ENCODE measurements at places on chromosomes 5 and 9.

DNA sequence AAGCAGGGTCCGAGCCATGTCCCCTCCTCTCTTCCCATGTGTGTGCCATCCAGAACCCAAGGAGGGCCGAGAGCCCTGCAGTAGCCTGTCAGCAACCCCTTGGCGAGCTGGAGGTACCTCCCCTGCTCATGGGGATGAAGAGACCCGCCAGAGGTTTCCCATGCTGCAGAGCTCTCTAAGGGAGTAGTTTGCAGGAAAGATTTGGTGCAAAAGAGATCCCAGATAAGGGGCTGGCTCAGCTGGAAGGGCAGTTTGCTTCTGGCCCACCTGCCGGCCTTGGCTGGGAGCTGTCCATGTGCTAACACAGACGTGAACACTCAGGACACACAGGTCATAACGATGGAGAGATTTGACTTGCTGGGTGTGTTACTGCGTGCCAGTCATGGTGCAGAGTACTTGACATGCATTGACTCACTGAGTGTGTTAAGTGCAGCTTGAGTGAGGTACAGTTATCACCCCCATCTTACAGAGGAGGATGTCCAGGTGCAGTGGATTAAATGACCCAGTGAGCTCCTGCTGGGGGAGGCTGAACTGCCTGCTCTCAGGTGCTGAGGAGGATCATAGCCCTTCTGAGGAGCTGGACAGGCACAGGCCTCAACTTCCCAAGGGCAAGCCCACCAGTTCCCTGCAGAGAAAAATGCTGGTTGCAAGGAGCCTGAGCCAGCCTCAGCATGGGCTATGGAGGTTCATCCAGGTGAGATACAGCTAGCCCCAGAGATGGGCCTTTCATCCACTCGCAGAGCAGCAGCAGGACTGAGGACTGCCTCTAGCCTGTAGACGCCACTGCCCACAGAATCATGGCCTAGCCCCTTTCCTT lies 6.3 kb upstream of the SLC25A48 start:
- peak; percentile 47 for DNase-seq

- DNase-seq, result no peak
Observed at GRCh38 chr9:135504262-135505243, 4.1 kb downstream of the MRPS2 start.

GRCh38 chr5:78750281-78750680 lies 101.7 kb upstream of the LHFPL2 start:
- DNase-seq, result no peak

GRCh38 chr9:92639791-92640271 lies 30.1 kb downstream of the IPPK start:
- DNase-seq, result peak; percentile 64

GRCh38 chr5:2640717-2641116 lies 110.8 kb downstream of the IRX2 start:
- no peak for DNase-seq

GRCh38 chr5:51712201-51712600 lies 329.0 kb downstream of the ISL1 start:
- DNase-seq, result no peak

- DNase-seq, result no peak
Observed at GRCh38 chr5:143074414-143074996, 304.3 kb downstream of the ARHGAP26 start.

DNA sequence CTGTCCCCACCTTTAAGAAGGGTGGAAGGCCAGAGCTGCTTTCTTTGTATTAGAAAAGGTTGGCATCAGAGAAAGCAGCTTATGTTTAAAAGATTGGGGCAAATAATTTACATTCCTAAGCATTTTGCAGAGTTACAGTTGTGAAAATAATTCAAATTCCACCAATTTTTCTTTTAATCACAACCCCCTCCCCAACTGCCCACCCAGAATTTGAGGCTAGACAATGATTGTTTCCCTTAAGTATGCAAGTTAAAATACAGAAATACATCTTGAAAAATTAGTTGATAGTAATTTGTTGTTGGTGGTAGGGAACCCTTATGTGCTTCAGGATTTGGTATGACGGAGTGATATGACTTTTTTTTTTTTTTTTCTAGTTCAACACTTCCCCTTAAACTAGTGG lies 133.0 kb downstream of the ZSWIM6 start:
- DNase-seq, result no peak

- DNase-seq, result no peak
Observed at GRCh38 chr9:93264338-93265125, 80.6 kb downstream of the WNK2 start.

DNA sequence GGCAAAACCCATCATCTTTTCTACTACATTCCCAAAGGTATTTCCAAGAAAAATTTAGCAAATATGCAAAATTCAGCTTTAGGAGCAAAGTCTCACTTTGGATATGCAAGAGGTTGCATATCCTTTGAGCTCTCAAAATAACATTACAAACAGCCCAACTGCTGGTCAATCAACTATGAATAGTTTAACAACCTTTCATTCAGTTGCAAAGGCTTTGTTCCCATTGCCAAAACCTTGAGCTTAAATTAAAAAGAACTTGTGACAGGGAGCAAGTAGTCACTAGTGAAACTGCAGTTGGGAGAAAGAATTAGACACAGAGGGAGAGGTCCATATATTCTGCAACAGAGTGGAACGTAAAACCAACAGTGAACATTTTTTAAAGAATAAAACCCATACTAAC lies 8.8 kb downstream of the ZNF608 start:
- no peak for DNase-seq

DNA sequence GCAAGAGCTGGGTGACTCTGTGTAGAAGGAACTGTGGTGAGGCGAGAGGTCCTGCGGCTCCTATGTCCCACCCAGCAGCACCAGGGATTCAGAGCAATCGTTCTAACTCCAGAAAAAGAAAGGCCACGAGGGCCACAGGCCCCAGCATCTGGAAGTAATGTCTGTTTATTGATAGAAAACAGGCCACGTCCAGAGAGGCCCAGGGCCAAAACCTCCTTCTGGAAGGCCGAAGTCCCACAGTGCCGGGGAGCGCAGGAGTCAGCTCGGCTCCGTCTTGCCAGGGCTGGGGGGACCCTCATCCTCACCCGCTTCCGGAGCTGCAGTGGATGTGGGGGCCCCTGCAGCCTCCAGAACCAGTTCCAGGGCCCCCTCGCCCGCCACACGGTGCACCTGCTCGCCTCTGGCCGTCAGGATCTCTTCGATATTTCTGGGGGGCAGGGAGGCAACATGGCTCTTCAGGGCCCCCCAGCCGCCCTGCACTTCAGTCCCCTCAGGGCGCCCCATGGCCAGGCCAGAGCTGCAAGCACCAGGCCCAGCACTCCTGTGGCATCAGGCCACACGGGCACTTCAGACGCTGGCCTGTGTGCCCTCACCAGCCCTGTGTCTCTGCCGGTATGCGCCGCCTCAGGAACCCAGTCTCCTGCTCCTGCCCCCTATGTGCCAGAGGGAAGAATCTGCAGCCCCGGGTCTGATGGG lies 1.6 kb downstream of the DNLZ start:
- DNase-seq, result no peak

- no peak for DNase-seq
Observed at GRCh38 chr9:15070716-15071115, 160.5 kb upstream of the FREM1 start.

- DNase-seq, result no peak
Observed at GRCh38 chr5:10424124-10424731, 17.5 kb upstream of the ROPN1L start.
